ENCODE measurements at places on chromosomes 5 and 9. TPM values are rescaled to one million over a fixed set of nuclear protein-coding genes. Genes with fewer than 3 reads are reported as not detected.

Gene WDR41
- polyA plus RNA-seq: 36.3 TPM

Gene FOCAD
- 28.8 TPM for polyA plus RNA-seq

GRCh38 chr9:87111010-87111409 is 163.7 kb upstream of the GAS1 start:
- no peak for DNase-seq

- no peak for DNase-seq
Observed at GRCh38 chr9:105257809-105258208, 13.4 kb downstream of the SLC44A1 start.

DNA sequence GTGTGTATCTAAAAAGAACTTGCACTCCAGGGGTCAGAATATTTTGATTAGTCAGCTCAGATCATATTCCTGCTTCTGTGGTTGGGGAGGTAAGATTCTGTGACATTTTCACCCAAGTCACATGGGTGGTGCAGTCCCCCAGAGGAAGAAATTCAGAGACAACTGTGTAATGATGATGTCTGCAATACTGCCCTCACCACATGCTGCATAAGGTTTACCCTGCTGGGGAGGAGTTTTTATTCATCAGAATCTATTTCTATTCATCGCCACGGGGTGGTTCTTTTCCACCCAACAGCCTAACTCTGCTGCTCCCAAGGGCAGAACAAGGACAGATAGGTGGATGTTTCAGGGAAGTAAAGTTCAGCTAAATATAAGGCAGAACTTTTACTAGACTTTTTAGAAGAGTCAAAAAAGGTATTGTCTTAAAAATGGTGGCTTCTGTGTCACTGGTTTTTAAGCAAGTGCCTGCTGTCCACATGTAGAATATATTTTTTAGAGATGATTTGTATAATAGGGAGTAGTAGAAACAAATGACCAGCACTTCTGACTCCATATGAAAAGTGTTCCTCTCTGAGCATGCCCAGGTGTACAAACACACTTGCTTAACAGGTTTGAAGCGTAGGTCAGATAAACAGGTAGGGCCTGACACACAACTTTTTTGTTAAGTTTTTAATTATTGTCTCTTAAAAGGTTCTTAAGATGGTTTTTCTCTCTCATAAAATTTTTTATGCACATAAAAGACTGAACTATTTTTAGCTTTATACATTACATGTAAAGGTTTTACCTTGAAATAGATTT is 352.7 kb downstream of the LRRC70 start:
- no peak for DNase-seq

DNA sequence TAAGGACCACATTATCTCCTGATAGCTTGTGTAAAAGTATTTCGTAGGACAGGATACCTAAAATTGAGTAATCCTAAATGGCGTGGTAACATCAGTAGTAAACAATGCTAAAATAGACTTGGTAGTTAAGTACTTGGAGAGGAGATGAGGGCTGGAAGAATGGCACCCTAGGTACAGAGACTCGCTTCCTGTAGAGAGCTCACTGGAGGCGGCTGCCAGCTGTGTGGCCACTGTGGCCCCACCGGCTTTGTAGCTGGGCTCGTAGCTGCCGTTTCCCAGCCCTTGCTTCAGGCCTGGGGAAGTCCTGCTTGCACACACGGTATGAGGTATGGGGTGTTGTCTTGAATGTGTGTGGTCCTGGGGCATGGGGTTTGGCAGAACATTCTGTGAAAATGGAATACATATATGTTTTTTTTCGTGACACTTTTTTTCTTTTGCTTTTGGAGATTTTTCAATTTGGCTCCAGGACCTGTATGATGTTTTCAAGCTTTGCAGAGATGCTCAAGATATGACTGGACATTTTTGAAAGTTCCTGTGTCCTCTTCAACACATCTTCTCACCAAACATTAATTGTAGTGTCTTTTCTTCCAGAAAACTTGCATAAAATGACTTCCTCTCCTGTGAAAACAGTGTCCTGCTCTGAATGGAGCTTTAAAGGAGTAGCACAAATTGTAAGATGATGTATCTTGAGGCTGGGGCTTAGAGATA is 58.0 kb downstream of the RCL1 start:
- DNase-seq: no peak

GRCh38 chr5:59569158-59569557 is 324.4 kb downstream of the PDE4D start:
- DNase-seq: no peak

DNA sequence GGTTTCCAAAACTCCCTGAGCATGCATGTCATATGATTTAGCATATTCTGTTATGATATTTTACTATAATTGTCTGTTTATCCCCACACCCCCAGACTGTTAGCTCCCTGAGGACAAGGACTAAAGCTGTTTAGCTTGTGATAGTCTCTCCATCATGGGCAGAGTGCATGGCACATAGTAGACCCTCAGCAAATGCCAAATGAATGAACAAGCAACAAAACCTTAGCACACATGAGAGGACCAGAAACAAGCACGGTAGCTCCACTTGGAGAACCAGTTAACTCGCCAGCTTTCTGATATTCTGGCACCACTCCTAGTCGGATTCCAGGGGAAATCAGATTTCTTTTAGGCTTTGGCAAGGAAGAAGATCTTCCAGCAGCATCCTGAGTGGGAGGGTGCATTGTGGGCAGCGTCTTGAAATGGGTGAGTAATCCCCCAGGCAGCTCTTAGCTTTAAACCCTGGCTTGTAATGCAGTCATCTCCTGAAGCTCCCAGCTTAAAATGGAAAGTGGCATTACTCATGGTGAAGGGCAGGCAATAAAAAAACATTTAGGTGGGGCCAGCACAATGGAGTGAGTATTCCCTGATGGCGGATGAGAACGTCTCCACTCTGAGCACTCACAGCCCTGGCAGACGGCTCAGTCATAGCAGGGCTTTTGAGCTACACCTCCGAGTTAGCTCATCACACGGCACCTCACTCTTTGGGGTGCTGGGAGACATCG is 41.1 kb downstream of the FGF1 start:
- peak; percentile 99 for DNase-seq

- DNase-seq: peak; percentile 87
Observed at GRCh38 chr5:73692166-73692640, 66.2 kb downstream of the ARHGEF28 start.

GRCh38 chr5:116365006-116365496 is 209.6 kb downstream of the SEMA6A start:
- no peak for DNase-seq

GRCh38 chr5:132458651-132459030 is 31.9 kb downstream of the IRF1 start:
- peak; percentile 75 for DNase-seq

DNA sequence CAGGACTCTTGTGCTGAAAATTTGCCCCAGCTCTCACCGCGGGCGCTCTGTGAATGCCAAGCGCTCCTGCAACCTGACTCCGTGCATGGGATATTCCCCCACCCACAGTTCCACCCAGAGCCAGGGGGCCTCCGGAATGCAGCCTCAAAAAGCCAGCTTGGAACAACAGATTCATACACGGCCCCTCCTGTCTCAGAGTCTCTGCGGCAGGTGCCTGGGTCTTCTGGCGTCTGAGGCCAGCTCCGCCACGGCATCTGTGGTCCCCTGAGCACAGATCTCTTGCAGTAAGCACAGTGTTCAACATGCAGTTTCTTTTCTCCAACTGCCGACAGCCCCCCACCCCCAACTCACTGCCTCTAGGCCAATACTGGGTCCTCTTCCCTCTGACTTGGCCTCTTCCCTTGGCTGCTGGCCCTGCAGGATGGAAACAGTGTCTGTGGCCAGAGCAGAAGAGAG is 355.7 kb upstream of the IRX2 start:
- DNase-seq: no peak

All from IMR-90 (cell line).